Kidney epithelial cell (primary cell): ENCODE measurements at places on chromosomes 16 and 17.
A peak's percentile ranks its signal among the peaks of the same experiment; 100 is the strongest.

DNA sequence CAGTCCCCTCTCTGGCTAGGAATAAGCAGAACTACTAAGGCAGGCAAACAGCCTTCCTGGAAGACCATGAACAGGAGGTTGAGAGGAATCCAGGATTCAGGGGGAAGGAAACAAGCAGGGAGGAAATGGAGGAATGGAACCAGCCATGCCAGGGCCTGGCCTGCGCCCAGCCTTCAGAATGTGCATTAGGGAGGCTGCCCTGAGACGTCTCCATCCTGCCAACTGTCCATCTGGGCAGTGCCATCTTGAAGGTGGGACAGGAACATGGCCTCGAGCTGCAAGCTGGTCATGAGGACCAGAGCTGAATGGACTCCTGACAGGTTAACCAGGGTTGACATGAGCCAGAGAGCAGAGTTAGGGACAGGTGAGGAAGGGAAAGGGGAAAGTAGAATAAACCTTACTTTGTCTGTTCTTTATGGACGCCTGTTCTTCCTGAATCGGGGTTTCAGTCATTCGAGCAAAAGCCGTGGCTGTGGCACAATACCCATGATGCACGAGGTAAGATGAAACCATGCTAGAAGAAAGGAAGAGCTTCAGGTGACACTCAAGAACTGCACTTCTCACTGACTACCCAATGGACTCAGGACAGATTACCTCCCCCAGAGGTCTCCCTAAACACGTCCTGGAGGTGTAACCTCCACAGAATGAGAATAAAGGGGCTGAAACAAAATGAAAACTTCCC lies 12.1 kb upstream of the GFOD2 start:
- DNase-seq, result no peak

GRCh38 chr17:8522577-8522976 lies 86.9 kb downstream of the NDEL1 start:
- DNase-seq, result no peak

DNA sequence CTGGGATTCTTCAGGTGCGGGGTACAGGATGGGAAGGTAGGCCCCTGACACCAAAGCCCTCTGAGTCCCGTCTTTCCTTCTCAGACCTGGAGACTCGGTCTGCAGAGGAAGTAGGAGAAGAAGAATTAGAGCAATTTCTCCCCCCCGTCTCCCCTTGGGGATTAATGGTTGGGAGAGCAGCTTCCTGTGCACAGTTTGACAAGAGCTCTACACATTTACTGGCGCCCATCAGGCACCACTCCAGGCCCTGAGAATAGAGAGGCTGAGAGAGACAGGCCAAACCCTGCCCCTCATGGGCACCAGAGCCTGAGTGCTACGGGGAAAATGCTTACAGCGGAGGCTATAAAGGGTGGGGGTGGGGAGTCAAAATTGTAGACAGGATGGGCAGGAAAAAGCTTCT lies 3.5 kb upstream of the C16orf74 start:
- no peak for DNase-seq

- DNase-seq, result no peak
These were observed 2.7 kb downstream of the TXNDC17 start for GRCh38 chr17:6643451-6644125.

DNA sequence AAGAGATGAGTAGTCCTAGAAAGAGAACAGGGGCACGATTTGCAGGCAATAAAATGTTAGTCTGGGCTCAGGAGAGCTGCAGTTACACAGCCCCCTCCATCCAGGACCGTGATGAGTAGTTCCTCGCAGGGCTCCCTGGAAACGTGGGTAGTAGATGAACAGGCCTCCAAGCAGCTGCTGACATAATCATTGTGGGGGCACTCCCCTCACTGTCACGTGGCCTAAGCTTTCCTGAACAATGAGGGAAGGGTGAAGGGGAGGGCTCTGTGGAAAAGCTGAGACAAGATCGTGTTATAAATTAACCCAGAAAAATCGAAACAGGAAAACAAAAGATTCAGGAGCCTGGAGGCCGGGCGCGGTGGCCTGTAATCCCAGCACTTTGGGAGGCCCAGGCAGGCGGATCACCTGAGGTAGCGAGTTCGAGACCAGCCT lies 1.3 kb upstream of the PER1 start:
- peak; percentile 95 for DNase-seq

DNA sequence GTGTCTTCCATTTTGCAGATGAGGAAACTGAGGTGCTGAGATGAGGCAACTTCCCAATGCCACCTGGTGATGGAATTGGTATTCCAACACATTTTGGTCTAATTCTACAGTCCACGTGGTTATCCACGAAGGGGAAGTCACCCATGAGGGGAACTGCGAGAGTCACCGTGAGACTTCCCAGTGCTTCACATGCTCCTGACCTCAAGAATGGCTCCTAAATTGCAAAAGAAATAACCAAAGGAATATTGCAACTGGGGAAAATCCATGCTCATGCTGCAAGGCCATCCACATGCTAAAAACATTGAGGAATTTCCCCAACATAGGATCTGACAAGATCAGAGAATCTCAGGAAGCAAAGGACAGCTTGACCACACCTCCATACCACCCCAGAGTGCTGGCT lies 153.9 kb downstream of the HS3ST3B1 start:
- no peak for DNase-seq

DNA sequence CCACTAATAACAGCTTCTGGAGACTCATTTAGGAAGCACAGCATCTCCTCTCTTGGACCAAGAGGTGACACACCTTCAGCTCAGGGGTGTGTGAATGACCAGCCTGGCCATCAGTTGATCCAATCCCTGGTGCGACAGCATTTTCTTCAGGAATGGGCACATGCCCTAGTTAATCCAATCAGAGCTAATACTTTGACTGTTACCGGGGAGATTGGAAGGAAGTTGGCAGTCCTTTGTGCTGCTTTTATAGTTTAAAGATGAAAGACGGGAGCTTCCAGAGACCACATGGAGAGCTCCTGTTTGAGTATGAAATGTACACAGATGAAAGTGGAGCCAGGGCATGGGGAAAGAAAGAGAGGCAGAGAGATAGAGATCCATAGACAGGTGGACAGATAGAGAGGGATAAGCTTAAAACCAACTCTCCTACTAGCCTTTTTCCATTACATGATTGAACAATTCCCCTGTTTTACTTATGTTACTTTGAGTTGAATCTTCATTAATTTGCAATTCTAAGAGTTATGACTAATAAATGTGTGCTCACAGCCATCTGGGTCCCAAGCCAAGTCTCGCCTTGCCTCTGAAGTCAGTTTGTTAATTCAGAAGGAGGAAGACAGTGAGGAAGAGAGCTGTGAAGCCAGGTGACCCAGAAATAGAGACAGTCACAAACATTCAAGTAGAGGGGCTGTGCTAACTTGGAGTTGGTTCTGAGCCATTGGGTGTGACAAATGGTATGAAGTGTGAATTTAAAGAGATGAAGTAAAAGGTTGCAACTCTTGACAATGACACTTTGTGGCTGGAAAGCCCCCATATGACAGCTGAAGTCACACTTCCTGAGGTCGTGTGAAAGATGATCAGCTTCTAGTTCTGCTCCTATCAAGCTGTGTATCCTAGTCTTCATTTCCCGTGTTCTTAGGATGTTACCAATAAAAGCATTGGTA lies 120.0 kb upstream of the GOT2 start:
- no peak for DNase-seq

GRCh38 chr17:47162013-47162622 lies 27.0 kb downstream of the CDC27 start:
- no peak for DNase-seq

GRCh38 chr16:15439521-15439920 lies 5.1 kb downstream of the BMERB1 start:
- DNase-seq, result no peak

- no peak for DNase-seq
These were observed 98.0 kb downstream of the KPNA2 start for GRCh38 chr17:68133346-68134045.

DNA sequence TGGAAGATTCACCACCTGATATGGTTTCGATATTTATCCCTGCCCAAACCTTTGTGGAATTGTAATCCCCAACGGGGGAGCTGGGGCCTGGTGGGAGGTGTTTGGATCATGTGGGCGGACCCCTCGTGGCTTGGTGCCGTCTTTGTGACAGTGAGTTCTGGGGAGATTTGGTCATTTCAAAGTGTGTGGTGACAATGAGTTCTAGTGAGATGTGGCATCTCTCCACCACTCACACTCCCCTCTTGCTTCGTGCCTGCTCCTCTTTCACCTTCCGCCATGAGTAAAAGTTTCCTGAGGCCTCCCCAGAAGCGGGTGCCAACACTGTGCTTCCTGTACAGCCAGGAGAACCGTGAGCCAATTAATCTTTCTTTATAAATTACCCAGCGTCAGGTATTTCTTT lies 9.7 kb downstream of the CCDC57 start:
- DNase-seq, result no peak

DNA sequence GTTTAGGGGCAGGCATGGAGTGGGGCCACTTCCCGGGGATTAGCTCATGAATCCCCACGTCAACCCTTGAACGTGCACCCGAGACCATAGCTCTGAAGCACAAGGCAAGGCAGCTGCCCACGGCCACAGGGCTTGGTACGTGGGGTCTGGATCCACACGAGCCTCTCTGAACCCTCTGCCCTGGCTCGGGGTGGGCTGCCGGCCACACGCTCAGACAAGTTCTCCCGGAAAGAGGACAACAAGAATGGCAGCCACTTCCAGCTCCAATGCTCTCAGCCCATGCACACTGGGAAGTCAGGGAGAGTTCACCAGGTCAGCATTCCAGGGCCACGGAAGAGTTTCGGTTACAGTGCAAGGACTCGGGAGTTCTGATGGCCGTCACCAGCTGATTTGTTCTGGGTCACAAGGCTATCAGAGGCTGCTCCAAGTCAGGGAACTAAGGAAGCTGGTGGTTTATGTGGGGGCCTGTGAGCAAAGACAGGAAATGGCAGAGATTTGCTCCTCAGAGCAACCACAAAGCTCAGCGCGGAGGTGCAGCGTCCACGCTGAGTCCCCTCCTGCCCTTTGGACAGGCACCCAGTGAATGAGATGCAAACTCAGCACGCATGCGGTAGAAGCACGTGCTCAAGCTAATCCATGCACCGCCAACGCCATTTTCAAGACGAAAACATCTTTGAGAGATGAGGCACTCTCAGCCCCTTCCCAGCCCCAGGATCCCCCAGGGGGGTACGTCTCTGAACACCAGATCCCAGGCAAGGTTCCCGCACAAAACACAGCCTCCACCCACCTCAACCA lies 356.4 kb downstream of the FOXL1 start:
- DNase-seq, result no peak

GRCh38 chr16:35210681-35211433 lies 1751.4 kb downstream of the TP53TG3F start:
- no peak for DNase-seq

DNA sequence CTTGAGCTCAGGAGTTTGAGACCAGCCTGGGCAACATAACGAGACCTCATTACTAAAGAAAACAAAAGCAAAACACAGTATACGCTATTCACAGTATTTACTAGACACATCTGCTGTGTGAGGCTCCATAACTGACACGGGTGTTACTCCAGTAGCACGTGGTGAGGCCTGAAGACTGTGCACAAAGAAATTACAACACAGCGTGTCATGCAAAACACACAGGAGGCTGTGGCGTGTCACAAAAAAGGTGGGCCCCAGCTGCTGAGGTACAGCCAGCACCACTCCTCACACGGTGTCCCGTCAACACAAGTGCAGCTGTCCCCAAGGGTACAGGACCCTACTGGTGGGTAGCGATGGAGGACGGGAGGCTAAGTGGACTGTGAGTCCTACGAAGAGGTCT lies 2.7 kb downstream of the CYBC1 start:
- no peak for DNase-seq

DNA sequence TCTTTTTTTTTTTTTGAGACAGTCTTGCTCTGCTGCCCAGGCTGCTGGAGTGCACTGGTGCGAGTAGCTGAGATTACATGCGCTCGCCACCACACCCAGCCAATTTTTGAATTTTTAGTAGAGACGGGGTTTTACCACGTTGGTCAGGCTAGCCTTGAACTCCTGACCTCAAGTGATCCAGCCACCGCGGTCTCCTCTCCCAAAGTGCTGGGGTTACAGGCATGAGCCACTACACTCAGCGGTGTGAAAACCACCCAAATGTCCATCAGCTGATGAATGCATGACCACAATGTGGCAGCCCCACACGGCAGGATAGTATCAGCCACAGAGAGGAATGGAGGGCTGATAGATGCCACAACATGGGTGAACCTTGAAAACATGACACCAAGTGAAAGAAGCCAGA lies 2.1 kb downstream of the P2RX5 start:
- no peak for DNase-seq

GRCh38 chr17:40993839-40994238 lies at the start of gene KRTAP3-3:
Gene KRTAP3-3 (minus strand): TSS chr17:40994164. CDS start chr17:40994097, 67 bp downstream.
- DNase-seq, result no peak

DNA sequence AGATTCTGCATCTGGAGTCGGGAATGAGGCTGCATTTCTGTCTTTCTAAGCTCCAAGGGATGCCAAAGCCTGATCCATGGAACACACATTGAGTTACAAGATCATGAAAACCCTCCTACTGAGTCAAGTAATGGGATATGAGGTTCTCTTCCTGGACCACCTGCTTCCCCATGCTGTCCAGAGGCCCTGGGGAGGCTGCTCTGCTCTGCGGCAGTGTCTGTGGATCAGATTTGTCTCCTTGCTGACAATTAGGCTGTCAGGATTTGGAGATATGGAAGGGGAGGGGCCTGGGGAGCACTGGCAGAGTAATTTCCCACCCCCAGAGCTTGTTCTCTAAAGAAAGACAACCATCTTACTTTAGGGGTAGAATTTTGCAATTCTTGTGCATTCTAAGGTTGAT lies 33.0 kb downstream of the C16orf95 start:
- no peak for DNase-seq

DNA sequence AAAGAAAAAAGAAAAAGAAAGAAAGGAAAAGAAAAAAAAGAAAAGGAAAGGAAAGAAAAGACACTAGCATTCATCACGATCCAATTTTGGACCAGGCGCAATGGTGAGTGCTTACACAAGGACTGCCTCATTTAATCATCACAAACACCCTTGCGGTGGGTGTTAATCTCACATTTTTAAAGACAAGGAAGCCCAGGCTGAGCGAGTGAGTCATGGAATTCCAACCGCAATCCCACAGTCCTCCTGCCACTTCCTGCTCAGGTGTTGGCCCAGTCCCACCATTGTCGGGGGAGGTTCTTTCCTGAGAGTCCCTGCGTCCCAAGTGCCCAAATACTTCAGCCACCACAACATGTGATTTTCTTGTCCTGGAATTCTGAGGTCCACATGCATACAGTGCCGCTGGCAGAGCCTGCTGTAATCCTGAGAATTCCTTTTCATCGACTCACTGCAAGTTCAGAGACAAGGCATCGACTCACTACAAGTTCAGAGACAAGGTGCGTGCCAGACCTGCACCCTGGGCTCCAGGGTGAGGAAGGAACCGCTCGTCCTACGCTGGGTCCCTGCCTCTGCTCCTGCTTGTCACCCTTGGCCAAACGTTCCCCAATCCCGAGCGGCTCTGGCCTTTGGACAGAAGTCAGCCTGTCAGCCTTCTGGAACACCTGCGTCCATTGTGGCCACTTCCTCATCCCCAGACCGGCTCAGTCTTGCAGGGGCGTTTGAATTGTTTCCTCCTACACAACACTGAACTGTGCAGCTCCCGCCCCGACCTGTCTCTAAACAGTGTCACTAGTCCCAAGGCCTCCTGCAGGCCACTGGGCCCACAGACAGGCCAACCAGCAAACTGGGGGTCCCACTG lies 5.8 kb downstream of the ZG16B start:
- peak; percentile 99 for DNase-seq

GRCh38 chr17:17511293-17511741 lies 15.1 kb upstream of the RASD1 start:
- no peak for DNase-seq
